CD8-positive, alpha-beta memory T cell (primary cell): ENCODE measurements at places on chromosomes 11 and 22.

DNA sequence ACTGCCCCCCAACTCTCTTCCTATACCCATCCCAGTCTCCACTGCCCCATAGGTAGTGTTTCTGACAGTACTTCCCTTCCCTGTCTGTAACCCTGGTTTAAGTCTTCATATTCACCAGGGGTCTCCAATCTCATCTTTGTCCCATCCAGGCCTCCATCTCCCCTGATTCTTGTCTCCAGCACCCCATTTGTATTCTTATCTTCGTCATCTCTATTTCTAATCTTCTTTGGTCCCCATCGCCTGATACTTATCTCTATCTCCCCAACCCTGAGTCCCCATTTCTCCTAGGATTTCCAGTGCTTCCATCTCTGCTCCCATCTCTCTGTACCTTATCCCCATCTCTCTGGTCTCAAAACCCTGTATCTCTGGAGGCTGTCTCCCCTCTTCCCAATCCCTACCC lies 1.8 kb downstream of the PHOX2A start:
- DNase-seq = no peak

DNA sequence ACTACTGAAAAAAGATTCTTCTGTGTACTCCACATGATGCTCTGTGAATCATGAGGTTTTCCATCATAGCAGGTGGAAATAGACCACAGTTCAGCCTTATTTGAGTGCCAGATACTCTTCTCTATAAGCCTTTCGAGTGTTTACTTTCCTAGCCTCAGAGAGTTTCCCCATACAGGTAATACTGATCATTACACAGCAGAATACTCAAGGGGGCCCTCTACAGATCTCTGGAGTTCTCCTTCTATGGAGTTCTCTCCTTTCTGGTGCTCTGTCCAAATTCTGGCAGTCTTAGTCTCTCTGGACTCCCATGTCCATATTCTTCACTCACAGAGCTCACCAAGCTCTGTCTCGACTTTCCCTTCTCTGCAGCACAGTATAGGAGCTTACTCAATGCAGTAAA lies 175.7 kb upstream of the CARD18 start:
- no peak for DNase-seq

DNA sequence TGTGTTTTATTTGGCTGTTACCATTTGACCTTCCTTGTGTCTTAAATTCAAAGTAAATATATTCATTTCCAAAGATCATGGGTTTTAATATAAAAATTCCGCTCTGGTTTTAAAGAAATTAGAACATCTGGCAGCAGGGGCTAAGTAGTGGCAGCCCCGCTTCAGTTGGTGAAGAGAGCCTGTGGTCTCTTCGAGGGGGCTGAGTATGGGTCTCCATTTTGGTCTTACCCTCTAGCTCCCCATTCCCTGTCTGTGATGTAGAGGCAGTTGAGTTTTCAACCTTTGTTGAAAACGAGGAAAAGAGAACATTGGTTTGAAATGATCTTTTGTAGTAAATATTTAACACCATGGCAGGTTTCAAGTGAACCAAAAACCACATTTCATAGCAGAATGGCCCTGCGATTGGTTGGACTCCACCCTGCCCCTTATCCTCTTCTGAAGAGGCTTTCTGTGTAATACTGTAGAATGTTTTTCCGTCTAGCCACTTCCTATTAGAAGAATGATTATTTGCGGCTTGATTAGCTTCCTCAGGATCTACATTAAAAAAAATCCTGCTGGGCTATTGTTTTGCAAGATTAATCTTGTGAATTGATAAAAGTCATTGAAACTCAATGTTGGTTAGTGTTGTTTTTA lies 17.7 kb downstream of the APLP2 start:
- no peak for DNase-seq

GRCh38 chr11:93639548-93639947 lies 21.9 kb upstream of the CEP295 start:
- DNase-seq = no peak

DNA sequence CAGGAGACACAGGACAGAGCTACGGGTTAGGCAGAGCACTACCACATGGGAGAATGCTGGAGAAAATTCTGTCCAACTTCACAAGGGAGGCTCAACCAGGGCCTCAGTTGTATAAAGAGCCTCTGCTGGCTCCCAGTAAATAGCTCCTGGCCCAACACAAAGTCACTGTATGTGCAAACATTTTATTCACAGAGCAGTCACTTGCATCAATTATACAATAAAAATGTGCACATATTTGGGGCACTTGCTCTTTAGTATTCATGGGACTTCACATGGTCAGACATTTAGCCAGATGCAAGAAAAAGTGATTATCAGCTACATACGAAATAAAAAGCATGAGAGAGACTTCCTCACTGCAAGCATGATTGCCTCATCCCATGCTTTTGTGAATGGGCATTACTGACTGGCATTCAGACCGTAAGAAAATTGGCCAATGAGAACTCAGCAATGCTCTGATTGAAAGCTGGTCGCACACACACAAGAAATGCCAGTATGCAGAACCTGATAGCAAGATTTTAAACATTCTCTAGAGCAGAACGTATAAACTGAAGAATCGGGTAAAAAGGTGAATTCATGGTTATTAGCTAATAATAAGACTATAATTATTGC lies 39.4 kb downstream of the BLID start:
- no peak for DNase-seq
